ENCODE measurements at places on chromosomes 7 and 10.

DNA sequence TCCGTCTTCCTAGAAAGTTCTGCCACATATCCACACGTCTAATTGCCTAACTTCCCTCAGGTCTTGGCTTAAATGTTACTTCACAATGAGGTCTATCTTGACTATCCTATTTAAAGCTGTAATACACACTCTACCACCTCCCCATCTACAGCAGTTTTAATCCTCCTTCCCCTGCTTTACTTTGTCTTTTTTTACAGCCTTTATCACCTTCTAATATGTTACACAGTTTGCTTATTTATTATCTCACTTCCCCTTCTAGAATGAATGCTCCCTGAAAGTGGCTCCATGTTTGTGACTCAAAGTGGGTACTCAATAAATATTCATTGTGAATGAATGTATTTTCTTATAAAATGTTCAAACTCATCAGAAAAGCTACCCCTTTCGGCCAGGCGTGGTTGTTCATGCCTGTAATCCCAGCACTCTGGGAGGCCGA is 13.6 kb upstream of the MICU1 start:
- no peak for DNase-seq

DNA sequence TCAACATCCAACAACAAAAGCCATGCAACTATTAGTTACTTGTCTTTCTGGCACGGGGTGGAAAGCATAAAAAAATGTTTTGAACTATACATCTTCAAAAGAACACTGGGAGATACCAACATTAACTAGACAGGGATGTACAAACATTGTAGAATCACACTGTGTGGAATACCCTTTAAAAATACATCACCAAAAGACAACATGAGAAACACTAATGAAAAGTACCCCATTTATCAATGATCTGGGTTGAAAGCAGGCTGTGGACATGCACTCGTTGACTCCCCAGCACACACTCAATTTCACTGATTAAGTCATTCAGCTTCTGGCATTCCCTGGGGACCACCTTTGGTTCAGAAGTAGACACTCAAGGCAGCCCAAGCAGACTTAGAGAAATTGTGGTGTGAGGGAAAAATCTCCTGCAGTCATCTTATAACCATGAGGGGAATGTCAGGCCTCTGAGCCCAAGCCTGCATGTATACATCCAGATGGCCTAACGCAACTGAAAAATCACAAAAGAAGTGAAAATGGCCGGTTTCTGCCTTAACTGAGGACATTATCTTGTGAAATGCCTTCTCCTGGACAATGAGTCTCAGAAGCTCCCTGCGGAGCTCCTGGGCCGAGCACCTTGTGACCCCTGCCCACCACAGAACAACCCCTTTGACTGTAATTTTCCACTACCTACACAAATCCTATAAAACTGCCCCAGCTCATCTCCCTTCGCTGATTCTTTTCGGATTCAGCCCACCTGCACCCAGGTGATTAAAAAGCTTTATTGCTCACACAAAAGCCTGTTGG is 53.0 kb downstream of the CACUL1 start:
- no peak for DNase-seq

DNA sequence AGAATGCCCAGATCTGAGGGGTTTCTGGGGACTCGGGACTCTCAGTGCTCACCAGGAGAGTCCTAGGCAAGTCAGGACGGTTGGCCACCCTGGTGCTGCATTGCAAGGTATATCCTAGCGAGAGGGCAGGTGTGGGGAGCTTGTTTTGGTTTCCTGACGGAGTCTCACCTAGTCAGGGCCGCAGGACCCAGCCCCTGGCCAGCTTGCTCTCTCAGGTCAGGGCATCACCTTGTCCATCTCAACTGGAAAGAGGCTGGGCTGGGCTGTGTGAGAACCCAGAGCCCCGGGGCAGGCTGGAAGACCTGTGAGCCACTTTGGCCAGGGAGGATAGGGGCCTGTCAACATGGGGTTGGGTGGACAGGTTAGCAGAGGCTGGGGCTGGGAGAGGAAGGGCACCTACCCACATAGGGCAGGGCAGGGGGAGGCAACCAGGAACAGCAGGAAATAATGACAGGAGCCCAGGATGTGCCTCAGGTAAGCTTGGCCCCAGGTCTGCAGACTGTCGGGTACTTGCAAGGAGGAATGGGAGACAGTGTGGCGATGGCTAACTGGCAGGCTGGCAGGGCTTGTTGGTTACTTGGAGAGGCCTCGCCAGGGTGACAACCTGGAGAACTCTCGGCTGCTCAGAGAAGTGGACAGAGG is 31.5 kb downstream of the DNAJB12 start:
- DNase-seq, result no peak

DNA sequence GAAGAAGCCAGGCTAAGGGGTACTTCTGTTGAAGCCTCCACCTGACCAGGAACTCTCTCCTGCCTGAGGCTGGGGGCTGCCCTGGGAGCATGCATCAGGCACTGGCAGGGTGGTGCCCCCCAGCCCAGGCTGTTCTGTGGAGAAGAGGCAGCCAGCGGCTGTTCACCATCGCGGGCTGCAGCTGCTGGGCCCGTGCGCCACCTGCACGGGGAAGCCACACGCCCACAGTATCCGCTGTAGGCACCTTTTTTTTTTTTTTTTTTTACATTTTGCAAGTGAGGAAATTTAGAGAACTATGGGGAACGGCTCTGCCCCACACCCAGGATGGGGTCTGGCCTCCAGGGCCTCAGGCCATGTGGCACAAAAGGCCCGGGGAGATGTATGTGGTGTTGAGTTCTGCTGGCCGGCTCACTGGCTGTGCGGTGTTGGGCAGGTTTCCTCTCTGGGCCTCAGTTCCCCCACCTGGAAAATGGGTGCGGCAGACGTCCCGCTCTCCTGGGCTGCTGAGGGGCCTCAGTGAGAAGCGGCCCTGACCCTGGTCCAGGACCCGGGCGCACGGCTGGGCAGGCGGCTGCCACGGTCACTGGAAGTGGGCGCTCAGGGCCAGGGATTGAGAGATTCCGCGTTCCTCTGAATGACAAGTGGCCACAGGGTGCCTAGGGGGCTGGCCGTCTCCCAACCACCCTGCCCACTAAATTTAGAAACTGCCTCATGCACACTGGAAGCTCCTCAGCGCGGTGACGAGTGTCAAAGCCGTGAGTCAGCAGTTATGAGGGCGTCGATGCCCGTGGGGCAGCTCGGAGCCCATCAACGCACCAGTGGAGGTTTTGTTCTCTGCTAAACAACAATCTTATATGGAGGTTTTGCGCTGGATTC is 8.8 kb upstream of the INTS1 start:
- peak; percentile 80 for DNase-seq

- no peak for DNase-seq
Observed at GRCh38 chr7:133190172-133190528, 62.7 kb upstream of the EXOC4 start.

- peak; percentile 41 for DNase-seq
Observed at GRCh38 chr10:89217057-89217990, 10.2 kb upstream of the CH25H start.

GRCh38 chr7:131211500-131211899 is 116.2 kb upstream of the MKLN1 start:
- DNase-seq, result no peak

GRCh38 chr10:35495521-35496119 is 109.5 kb upstream of the GJD4 start:
- DNase-seq, result no peak

DNA sequence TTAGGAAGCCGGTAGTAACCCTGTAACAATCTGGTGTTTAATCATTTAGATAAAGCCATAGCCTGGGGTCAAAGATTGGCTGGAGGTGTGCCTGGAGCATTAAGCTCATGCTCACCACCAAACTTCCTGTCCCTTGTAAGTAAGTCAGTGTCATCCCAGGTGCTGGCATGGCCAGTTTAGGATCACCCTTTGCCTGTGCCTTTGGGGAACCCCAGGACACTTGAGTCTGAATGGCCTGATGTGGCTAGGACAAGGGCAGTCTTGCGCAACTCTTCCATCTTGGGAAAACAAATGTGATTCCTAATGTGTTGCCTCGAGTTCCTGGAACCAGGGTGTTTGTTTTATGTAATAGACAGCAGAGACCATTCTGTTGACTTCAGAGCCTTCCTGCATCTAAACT is 154.8 kb downstream of the GRK5 start:
- no peak for DNase-seq

DNA sequence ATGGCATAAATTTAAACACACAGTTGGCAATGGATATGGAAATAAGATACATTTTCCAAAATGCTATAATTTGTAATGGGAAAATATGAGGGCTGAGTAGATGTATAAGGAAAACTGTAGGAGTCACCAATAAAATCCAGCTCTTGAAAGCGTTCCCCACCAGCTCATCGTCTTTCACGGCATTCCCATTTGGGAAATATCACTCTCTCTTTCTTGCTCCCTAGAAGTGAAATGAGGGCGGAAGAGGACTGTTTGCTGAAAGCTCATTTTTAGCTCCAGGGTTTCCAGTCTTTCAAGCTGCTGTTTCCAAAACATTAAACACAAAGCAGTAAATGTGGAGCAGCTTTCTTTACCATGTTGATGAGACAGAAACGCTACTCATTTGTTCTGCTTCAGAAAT is 104.6 kb upstream of the SFMBT2 start:
- no peak for DNase-seq

- no peak for DNase-seq
Observed at GRCh38 chr7:81802251-81802650, 32.4 kb upstream of the HGF start.

- no peak for DNase-seq
Observed at GRCh38 chr7:50226145-50226544, 78.4 kb upstream of the IKZF1 start.

DNA sequence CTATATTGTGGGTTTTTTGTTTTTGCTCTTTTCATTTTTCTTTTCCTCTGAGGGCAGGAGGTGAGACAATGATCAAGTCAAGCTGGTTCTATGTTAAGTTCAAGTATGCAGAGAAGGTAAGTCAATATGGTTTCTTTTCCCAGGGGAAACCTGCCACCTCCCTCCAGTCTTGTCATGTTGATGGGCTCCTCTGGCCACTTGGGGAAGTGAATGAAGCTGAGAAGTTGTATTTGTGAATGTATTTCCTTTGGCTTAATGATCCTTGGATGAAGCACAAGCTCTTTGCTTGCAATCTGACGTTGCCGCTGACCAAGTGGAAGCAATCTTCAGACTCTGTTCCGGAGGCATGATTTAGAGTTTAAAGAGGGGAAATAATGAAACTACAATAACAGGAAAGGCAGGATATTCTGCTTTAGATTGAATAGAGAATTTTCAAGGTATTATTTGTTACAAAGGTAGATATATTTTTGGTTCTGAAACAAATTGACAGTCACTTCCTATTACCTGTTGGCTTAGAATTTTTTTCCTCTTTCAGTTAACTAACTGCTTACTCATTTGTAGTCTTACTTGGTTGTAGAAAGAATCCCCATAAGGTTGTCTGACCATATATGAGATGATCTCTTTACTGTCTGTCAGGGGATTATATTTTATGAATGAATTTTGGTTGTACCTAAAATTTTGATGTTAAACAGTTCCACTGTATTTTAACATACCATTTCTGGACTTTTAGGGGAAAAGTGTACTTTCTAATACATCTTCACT is 369.6 kb downstream of the AUTS2 start:
- DNase-seq, result no peak

- DNase-seq, result no peak
Observed at GRCh38 chr7:127844165-127844564, 187.1 kb downstream of the LRRC4 start.

DNA sequence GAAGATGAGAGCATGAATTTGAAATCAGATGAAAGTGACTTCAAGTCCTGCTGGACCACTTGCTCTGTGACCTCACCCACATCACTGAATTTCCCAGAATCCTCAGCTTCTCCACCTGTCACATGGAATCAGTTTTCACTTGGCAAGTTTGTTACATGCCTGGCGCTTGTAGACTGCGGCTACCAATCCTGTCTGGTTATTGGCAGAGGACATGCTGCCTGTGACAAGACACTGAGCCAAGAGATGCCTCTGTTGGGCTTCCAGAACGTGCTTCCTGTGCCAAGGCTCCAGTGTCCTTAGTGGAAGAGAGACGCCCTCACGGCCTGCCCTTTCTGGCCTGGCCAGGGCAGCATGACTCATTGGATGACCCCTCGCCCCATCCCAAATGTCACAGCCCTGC is 4.4 kb upstream of the MYL10 start:
- DNase-seq, result no peak

DNA sequence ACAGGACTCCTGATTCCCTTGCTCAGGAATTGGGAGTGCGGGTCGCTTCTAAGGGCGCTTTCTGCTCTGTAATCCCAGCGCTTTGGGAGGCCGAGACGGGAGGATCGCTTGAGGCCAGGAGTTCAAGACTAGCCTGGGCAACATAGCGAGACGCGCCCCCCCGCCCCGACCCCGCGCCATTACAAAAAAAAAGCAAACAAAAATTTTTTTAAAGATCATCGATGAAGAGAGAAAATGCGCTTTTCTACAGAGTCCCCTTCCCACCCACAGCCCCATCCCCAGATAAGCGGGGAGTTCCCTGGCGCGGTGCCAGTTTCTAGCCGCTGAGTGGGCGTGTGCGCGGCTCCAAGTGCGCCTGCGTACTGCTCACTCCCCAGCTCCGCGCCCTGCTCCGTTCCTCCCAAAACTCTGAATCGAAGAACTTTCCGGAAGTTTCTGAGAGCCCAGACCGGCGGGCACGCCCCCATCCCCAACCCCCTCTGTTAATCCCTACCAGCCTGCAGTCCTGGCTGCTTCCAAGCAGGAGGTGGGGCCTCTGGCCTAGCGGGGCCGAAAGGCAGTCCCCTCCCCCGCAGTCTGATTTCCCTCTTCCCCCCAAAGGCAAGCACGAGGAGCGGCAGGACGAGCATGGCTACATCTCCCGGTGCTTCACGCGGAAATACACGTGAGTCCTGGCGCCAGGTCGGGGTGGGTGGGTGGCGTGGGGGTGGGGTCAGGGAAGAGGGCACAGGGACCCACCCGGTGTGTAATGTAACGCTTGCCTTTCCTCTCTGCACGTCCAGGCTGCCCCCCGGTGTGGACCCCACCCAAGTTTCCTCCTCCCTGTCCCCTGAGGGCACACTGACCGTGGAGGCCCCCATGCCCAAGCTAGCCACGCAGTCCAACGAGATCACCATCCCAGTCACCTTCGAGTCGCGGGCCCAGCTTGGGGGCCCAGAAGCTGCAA is 1.0 kb downstream of the HSPB1 start:
- peak; percentile 87 for DNase-seq

DNA sequence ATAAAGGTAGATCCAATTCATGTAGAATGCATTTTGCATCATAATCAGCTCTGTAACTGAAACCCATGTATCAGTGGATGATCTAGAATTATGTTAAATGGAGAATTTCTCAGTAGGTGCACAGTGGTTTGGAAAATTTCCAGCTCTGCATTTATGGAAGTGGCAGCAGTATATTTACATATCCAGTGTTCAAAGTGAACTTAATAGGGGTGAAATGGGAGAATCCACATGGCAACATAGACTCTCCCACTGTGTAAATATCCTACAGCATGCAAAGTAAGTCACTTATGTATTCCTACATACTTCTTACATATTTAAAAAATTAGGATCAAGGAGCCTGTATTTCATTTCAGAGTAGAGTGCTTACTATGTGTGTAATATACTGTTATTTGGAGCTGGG is 35.3 kb downstream of the CDC14C start:
- DNase-seq, result no peak

Measured in GM13976 (cell line).